ENCODE measurements at places on chromosomes 6 and 20. TPM values are rescaled to one million over a fixed set of nuclear protein-coding genes. Genes with fewer than 3 reads are reported as not detected.

The INSM1 gene
- total RNA-seq, result not detected

GRCh38 chr6:13733178-13733887 lies 21.7 kb upstream of the RANBP9 start:
- H3K36me3 ChIP-seq, result no peaks in the 10 kb centered on the region
- H3K4me3 ChIP-seq, result no peak overlapping the region

DNA sequence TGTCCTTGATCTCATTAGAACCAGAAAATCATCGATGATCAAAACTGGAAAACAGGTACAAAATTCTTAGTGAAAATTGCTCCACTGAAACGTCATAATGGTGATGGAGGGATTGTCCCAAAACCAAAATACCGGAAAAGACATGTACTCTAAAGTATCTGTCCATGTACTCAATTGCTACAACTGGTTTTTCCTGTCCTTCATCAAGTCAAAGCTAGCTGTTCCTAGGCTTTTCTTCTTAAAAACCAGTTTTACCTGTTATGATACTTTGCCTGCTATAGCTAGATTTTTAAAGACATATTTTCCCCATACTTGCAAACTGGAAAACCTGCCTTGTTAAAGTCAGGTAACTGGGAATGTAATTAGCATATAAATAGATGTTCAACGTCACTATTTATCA lies 50.5 kb upstream of the LRRC1 start:
- no peak for DNase-seq
- peak overlapping the region; percentile 15 for H3K27ac ChIP-seq
- no peak overlapping the region for H3K4me3 ChIP-seq
- H3K36me3 ChIP-seq, result no peaks in the 10 kb centered on the region

DNA sequence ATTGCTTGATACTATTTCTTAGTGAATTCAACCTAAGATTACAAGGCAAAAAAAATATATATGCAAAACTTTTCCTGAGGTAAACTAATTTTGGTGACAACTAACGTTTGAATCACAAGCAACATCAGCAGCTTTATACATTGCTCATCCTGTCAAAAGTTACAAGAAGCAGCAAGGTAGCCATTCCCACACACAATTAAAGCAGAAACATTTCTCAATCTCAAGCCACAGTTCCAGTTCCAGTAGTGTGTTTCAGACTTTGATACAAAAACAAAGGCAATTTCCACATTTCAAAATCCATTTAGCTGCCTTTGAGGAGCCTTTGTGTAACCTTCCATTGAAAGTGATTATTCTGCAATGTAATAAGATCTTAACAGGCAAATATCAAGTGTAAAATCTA lies 191.0 kb downstream of the WDR27 start:
- DNase-seq, result no peak
- H3K27me3 ChIP-seq, result no peaks in the 10 kb centered on the region
- no peaks in the 10 kb centered on the region for H3K4me1 ChIP-seq
- H3K4me3 ChIP-seq, result no peak overlapping the region
- H3K36me3 ChIP-seq, result no peaks in the 10 kb centered on the region

The PRICKLE4 gene
- 4.6 TPM for total RNA-seq
